ENCODE measurements at places on chromosomes 13 and 19.

DNA sequence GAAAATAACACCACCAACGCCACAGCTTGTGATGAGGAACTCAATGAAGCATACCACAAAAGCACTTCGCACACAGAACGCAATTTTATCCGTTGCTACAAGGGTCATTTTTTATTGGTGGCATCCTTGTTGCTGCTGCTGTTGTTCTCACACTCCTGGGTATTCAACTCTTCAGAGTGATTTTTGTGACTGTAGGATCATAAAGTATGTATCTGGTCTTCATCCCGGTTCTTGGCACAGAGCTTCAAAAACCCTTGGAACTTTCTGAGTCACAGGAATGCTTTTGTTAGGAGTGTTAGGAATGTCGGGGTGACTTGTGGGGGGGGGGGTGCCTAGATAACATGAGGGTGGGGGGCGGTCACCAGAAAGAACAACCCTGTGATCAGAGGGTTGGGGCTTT, 108.4 kb downstream of the ZNF557 start:
- DNase-seq: no peak

- no peak for DNase-seq
These were observed 682.6 kb upstream of the SGCG start for GRCh38 chr13:22497991-22498780.

DNA sequence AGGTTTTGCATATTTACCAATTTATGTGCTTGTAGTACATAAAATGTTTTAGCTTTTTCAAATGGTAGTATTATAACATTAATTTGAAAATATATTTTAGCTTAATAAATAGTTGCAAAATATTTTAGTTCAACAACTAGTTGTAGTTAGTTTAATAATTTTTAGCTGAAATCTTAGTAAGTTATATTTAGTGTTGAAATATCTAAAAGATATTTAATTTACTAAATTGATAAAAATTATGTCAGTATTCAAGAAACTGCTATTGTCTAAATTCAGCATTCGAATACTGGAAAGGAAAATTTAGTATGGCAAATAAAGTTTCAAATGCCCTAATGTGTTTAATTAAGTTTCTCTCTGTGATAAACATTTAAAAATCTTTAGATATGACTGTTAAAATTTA, 754.5 kb upstream of the MIR17HG start:
- no peak for DNase-seq

DNA sequence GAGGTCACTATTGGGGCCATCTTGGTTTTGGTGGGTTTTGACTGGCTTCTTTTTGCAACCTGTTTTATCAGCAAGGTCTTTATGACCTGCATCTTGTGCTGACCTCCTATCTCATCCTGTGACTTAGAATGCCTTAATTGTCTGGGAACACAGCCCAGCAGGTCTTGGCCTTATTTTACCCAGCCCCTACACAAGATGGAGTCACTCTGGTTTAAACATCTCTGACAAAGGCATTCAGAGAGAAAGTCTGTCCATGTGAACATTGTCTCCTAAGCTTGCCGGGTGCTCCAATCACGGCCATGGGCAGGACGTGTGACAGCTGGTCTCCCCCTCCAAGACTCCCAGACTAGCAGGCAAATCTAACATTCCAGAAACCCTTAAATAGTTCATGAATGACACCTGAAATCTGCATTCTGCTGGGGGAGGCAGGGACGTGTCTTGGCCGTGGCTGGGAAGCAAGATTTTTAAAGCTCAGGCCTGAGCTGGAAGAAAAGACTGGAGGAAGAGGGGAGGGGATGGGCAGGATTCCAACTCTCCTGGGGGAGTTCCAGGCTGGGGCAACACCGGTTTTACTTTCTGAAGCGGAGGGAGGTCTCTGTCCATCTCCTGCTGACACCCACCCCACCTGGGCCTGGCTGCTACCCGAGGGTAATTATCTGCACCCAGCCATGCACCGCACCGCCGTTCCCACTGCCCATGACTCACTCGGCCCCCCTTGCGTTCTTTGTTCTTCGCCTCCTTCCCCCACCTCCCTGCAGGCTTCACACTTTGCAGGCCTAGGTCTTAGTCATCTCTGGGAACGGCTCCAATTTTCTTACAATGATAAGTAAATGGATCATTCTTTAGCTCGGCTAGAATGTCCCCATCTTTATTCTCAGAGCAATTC, 11.6 kb upstream of the OR1M1 start:
- no peak for DNase-seq

- DNase-seq: peak; percentile 67
These were observed 195.8 kb downstream of the RAP2A start for GRCh38 chr13:97629601-97630272.

GRCh38 chr13:103663996-103664395, 597.8 kb upstream of the SLC10A2 start:
- DNase-seq: no peak
